Myocyte (in vitro differentiated cells): ENCODE measurements at places on chromosomes 16 and 17. TPM values are rescaled to one million over a fixed set of nuclear protein-coding genes. Genes with fewer than 3 reads are reported as not detected.

The CAMKK1 gene
- 2.6 and 2.8 TPM in 2 replicates for total RNA-seq

The SPNS3 gene
- total RNA-seq: not detected in 2 replicates

The CLEC18B gene
- total RNA-seq: 1.2 and 1.6 TPM in 2 replicates

The SYNGR3 gene
- 0.51 and 2.7 TPM in 2 replicates for total RNA-seq

The CDH16 gene
- 1.1 TPM in 1 of 2 replicates, not detected in the other for total RNA-seq

The CACNG5 gene
- total RNA-seq: not detected in 2 replicates

The NKD1 gene
- 0.16 and 0.75 TPM in 2 replicates for total RNA-seq

The CYGB gene
- total RNA-seq: 3.2 and 7.7 TPM in 2 replicates

The KRT31 gene
- 0.52 and 0.86 TPM in 2 replicates for total RNA-seq

The ITGA2B gene
- total RNA-seq: 0.10 TPM in 1 of 2 replicates, not detected in the other

The NACA2 gene
- total RNA-seq: not detected in 2 replicates

The GAN gene
- 10.3 and 12.0 TPM in 2 replicates for total RNA-seq

The KRT25 gene
- total RNA-seq: not detected in 2 replicates

The KRT27 gene
- total RNA-seq: not detected in 2 replicates
